ENCODE measurements at places on chromosomes 12 and 14.

GRCh38 chr12:27434673-27435565 lies 11.6 kb upstream of the SMCO2 start:
- DNase-seq: peak; percentile 11

GRCh38 chr12:998020-998874 lies 7.2 kb downstream of the ERC1 start:
- no peak for DNase-seq

GRCh38 chr14:70808416-70809224 lies 693 bp downstream of the MAP3K9 start:
- peak; percentile 54 for DNase-seq

DNA sequence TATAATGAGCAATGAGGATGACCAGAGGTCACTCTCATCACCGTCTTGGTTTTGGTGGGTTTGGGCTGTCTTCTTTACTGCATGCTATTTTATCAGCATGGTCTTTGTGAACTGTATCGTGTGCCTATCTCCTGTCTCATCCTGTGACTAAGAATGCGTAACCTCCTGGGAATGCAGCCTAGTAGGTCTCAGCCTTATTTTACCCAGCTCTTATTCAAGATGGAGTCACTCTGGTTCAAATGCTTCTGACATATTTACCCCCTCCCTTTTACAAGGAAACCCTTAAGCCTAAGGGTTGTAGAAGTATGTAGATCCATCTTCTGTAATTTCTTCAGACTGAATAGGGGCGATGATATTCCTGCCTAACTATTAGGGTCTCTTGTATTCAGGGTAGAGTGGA lies 8.4 kb downstream of the IFI27L1 start:
- DNase-seq: no peak

DNA sequence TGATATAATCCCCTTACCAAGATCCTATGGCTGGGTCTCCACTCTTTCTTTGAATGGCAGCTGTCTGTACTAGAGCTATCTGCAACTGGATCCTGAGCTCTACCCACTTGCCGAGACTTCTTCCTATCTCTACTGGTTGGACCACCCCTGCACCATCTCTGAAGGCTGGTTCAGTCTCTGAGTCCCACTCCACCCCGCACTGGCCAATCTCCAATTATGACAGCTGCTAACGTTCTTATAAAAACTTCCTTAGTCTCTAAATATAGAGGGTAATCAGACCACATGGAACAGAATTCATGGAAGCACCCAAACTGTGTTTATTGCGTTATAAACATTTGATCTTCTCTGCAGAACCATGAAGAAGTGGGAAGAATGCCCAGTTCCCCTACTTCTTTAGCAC lies 186.6 kb upstream of the EEA1 start:
- DNase-seq: no peak

- DNase-seq: no peak
Observed at GRCh38 chr12:67964456-67964855, 24.8 kb upstream of the IFNG-AS1 start.

- DNase-seq: no peak
Observed at GRCh38 chr12:116771651-116772050, 33.5 kb downstream of the RNFT2 start.

DNA sequence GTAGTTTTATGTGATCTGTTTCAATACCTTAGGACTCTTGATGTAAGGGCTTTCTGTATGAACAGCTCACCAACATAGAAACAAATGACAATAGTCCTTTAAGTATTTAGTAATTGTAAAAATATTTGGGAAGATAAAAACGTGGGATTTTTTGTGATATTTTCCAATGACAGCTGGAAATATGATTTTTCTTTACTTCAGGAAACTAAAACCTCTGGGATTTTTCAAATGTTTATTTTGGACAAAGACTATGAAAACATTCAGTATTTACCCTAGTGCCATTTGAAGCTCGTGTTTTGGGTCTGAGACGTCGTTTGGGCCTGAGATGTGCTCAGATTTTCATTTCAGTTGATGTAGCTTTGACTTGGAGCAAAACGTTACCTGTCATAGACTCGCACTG lies 240.0 kb downstream of the BMP4 start:
- no peak for DNase-seq

- no peak for DNase-seq
Observed at GRCh38 chr12:6215932-6216494, 15.8 kb downstream of the CD9 start.

GRCh38 chr12:10119066-10119465 lies 10.9 kb downstream of the CLEC7A start:
- no peak for DNase-seq

DNA sequence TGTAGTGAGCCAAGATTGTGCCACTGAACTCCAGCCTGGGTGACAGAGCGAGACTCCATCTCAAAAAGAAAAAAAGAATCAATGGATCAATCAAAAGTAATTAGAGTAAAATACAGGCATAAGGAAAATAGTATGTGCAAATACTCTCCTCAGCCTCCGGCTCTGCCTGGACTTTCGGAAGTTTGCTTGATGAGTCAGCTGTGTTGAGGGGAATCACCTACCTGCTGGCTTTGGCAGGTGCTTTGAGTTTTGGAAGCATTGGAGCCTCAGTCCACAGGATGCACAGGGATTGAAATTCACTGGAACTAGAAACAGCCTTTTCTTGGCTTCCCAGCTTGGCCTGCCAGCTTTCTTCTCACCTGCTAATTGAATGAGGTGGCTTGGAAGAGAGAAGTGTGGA lies 268.2 kb downstream of the PCNX1 start:
- no peak for DNase-seq

- no peak for DNase-seq
Observed at GRCh38 chr12:31485571-31485970, 105.4 kb downstream of the DENND5B start.

- no peak for DNase-seq
Observed at GRCh38 chr14:45426685-45427282, 173.8 kb upstream of the MIS18BP1 start.

Data from activated naive CD4-positive, alpha-beta T cell treated with anti-CD3 and anti-CD28 coated beads, Interleukin-2, amount 50 U/mL, for 16 hours (primary cell).